Spleen (tissue), 13 donors: ENCODE measurements at places on chromosomes 2 and 18. TPM values are rescaled to one million over a fixed set of nuclear protein-coding genes. Genes with fewer than 3 reads are reported as not detected.

ALK gene
- not detected for polyA plus RNA-seq

DNA sequence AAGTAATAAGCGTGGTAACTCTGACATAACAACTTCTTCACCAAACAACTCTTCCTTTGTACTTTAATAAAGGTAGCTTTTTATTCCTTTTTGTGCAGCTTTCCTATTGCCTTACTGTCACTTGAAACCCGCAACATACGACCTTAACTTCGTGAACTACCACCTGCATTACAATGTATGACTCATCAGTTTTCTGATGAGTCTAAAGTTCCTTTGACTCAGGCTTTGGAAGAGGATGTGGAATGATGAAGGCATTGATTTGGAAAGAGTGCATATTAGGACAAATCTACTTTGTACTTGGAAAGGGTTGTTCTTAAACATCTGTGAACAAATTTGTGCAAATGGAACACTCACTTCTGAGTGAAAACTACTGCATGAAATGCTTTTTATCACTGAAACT is 1012.1 kb downstream of the TMEM182 start:
- H3K36me3 ChIP-seq: no peaks in the 10 kb centered on the region
- DNase-seq: no peak
- no peak overlapping the region for H3K27ac ChIP-seq
- no peaks in the 10 kb centered on the region for H3K4me1 ChIP-seq
- H3K27me3 ChIP-seq: no peaks in the 10 kb centered on the region
- H3K4me3 ChIP-seq: no peak overlapping the region

GPR35 gene
- polyA plus RNA-seq: 17.8 TPM

KIAA1328 gene
- polyA plus RNA-seq: 1.9 TPM

DNA sequence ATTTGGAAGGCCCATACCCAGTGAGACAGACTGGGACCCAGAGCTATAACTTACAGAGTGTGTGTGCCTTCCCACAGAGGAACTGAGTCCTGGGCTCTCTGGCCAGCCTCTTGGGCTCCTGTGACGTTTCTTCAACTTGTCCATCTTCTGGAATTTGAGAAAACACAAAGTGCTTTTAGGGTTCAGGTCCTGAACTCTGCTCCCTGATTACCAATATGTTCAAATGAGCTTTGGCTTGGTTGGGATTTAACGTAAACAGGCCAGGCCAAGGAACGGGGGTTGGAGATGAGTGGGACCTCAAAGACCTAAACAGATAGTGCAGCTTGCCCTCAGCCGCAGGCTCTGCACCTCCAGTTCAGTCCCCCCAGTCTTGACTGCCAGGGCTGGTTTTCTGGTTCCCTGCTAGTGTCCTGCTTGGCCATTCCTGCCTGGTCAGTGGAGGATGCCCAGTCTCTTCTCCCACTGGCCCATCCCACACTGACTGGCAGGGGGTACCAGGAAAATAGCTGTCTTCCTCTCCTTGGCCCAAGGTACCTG is 44.9 kb downstream of the TMEM17 start:
- H3K27ac ChIP-seq: no peak overlapping the region
- peaks cover 11% of the 10 kb centered on the region for H3K4me1 ChIP-seq
- H3K27me3 ChIP-seq: no peaks in the 10 kb centered on the region
- no peaks in the 10 kb centered on the region for H3K36me3 ChIP-seq
- DNase-seq: no peak

- H3K4me1 ChIP-seq: no peaks in the 10 kb centered on the region
- DNase-seq: no peak
- no peak overlapping the region for H3K4me3 ChIP-seq
- no peak overlapping the region for H3K27ac ChIP-seq
Observed at GRCh38 chr18:22432657-22433137, 15.0 kb upstream of the CTAGE1 start.

- no peaks in the 10 kb centered on the region for H3K36me3 ChIP-seq
- peaks cover 58% of the 10 kb centered on the region for H3K27me3 ChIP-seq
- H3K4me3 ChIP-seq: no peak overlapping the region
- H3K27ac ChIP-seq: no peak overlapping the region
- H3K4me1 ChIP-seq: peaks cover 21% of the 10 kb centered on the region
- DNase-seq: peak; percentile 47
Observed at GRCh38 chr2:241539616-241540374, 18.8 kb upstream of the BOK start.

DNA sequence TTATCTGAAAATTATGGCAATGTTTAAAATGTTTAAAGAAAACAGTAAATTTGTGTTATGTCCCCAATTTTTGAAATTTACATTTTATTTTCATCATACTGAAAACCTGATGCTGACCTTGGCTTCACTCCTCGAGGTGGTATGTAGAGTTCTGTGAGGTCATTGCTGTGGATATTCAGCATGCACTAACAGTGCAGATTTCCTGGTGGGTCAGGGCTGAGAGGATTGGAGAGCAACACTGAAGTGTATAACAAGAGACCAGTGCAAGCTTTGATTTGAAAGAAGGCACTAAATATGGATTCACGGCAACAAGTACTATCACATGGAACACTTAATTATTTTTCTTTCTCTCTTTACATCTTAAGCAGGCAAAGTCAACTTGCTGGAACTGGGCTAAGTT is 134.1 kb downstream of the SLC8A1 start:
- no peaks in the 10 kb centered on the region for H3K27me3 ChIP-seq
- no peak for DNase-seq
- no peak overlapping the region for H3K4me3 ChIP-seq

DNA sequence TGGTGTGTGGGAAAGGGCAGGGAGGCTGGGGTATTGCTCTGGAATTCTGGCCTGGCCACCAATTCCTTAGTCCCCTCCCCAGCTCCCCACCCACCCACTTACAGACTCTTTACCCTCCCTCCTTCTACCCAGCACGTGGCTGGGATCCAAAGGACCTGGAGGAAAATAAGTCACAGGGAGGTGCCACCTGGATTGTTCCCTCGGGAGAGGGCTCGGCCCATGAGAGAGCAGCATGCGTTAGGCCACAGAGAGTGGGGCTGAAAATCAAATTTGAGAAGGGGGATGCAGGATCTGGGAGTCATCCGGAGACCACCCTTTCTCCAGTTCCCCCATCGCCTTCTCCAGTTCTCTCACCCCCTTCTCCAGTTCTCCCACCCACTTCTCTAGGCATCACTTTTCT is 3.0 kb downstream of the ASPRV1 start:
- H3K27ac ChIP-seq: no peak overlapping the region
- H3K4me3 ChIP-seq: no peak overlapping the region
- H3K4me1 ChIP-seq: no peaks in the 10 kb centered on the region
- H3K27me3 ChIP-seq: no peaks in the 10 kb centered on the region
